GM23338 (cell line): ENCODE measurements at places on chromosomes 5 and 9.

DNA sequence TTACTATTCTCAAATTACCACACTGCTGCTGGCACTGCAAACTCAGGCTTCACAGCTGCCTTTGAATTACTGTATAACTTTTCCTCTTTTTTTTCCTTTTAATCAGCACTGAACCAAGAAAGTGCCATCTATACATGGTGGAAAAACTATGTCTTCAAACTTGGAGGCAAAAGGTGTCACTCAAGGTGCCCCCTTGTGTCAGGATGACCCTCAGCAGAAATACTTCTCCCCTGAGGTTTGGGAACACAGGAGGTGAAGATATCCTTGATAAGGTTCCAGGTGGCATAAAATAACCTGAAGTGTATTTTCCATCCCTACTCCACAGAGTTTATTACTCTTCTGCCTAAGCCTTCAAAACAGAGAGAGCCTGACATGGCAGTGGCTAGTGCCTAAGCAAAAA, 14.5 kb downstream of the FRMD3 start:
- no peak for DNase-seq

DNA sequence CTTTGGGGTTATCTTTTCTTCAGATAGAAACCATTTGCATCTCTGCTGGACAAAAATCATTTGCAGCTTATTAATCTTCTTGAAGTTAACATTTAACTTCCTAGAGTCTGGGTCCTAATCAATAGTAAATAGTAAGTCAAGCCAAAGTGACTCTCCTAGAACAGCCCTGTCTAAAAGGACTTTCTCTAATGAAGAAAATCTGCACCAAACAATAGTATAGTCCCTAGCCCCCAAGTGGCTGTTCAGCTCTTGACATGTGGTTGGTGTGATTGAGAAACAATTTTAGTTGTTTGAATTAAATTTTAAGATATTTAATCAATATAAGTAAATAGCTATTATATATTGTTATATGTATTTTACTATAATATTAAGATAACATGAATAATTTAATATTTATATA, 64.6 kb upstream of the SHB start:
- no peak for DNase-seq

- no peak for DNase-seq
These were observed 3.9 kb upstream of the NEURL1B start for GRCh38 chr5:172637110-172637580.

GRCh38 chr5:146199176-146199815, 4.1 kb upstream of the RBM27 start:
- no peak for DNase-seq

- DNase-seq: no peak
These were observed 435 bp downstream of the ZNF189 start for GRCh38 chr9:101398930-101399642.
